ENCODE measurements at places on chromosomes 5 and 9.

DNA sequence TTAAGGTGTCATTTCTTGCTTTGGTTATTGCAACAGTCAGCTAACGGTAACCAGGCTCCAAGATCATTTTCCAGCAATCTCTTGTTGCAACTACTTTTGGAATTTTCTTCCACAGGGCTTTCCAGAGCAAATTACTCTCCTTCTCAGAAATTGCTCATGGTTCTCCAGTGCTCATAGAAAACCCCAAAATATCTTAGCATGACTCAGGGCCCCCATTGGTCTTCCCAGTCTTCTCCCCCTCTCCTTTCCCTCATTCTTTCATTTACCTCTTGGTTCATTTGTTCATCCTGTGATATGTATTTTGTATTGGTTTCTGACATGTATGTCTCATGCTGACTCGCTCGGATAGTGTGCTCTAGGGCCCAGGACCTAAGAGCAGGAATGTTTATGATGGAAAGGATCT is 35.6 kb downstream of the WWC1 start:
- DNase-seq, result no peak

GRCh38 chr9:82031538-82032280 is 43.1 kb downstream of the SPATA31D1 start:
- DNase-seq, result no peak

- no peak for DNase-seq
Observed at GRCh38 chr9:125574126-125574877, 132.7 kb downstream of the MAPKAP1 start.

GRCh38 chr9:114315723-114316363 is 7.1 kb upstream of the ORM1 start:
- DNase-seq, result no peak

DNA sequence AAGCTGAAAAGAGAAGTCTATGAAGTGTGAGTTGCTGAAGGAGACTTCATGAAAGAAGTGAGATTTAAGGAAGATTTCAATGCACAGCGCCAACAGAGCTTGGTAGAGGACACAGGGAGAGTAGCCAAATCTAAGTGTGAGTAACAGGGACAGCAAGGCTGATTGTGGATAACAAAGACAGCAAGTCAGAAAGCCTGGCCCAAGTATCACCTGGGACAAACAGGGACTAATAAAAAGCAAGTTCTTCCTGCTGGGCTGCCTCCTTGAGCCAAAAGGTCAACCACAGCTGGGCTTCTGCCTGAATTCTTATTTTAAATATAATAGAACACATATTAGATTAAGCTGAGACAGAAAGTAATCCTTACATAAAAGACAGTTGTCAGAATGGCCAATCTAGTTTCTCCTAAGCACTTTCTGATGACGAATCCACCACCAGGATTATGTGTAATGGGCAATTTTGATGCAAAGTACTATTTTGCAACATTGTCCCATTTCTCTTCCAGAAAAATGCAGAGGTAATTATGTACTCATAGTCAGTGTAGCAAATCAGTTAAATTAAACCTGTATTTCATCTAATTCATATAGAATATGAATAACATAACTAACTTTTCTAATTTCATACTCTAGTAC is 73.8 kb downstream of the MAPKAP1 start:
- DNase-seq, result no peak

DNA sequence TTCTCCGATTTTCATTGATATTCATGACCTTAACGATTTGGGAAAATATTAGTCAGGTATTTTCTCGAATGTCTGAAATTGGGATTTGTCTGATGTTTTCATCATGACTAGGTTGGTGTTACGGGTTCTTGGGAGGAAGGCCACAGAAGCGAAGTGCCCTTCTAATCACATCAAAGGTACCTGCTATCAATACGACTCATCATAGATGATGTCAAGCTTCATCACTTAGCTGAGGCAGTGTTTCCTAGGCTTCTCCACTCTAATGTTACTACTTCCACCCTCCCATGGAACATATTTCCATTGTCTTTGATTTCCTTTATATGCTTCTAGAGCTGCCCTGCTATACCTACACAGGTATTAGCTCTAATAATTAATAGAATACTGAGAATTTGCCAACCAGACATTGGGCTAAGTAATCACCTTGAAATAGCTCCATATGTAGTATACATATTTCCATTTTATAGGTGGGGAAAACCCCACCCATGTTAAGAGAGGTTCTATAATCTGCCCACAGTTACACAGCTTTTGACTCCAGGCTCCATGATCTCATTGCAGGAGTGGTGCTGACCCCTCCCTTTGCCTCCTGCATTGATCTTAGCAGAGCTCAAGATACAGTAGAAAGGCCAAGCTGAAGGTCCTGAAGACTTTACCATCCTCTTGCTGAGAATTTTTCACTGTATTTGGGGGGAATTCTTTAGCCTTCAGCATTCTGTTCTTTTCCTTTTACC is 238.6 kb upstream of the ADAMTSL1 start:
- DNase-seq, result no peak

GRCh38 chr9:98789483-98790133 is 6.7 kb downstream of the ANKS6 start:
- no peak for DNase-seq

DNA sequence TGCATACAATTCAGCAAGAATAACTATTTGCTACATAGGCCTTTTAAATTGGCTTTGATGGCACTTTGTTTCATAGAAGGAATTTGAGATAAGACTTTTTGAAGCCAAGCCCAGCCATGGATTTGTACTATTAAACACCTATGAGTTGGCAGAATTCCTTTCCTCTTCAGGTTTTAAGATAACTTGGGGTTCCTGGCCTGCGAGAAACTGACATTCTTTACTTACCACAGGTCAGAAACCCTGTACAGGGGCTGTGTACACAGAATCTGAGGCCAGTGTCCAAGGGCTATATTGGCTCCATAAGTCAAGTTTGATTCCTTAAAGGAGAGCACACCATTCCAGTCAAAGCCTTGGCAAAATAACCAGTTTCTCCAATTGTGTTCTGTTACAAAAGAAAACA is 10.8 kb upstream of the BTNL3 start:
- no peak for DNase-seq

DNA sequence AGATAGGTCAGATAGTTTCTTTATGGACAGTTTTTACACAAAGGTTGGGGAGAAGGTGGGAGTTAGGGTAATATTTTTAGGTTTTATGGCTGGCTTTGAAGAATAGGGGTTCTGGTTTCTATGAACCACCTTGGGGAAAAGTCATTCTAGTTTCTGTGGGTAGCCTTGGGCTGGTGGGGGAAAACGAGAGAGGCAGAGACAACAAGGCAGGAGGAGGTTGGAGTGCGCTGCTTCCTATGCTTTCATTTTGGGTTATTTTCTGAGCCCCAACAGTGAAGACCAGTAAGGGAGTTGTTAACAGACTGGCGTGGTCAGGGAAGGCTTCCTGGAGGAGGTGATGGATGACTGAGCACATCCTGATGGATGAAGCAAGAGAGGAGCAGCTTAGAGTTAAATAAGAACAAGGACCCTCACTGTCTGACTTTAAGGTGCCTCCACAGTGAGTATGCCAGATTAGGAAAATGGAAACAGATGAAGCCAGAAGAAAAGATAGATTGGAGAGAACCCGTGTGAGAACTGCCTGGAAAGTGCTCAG is 81.9 kb downstream of the PDZD2 start:
- DNase-seq, result no peak

DNA sequence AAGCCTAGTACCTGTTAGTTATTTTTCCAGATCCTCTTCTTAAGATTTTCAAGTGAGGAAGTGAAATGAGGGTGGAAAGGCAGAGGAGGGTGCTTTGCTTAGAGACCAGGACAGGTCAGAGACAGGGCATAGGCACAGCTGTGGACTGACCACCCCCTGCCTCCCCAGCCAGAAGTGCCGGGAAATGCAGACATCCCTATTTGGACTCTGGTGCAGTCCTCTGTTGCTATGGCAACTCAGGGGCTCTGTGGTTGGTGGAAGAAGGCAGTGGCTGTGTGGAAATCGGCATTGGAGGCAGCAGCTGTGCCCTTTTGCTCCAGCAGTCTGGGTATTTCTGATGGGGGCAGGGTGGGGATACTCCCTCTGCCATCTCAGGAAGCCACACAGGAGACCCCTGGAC is 43.3 kb upstream of the NDFIP1 start:
- no peak for DNase-seq

DNA sequence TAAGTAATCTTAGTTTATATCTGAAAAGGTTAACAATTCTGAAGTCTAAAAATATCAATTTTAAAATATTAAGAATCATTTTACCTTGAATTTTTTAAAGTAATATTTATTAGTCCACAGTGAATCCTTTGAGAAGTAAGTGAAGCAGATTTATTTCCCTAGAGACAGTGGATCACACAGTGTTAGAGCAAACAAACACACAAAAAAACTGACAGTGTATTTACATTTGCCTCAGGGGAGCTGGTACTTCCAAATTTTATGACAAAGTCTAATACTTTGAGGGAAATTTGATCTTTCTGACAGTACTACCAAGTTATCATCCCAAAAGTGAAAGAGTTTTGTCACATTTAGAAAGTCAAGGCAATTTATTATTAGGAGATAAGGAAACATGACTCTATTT is 1750.6 kb upstream of the CDH9 start:
- DNase-seq, result no peak

GRCh38 chr5:73540192-73540591 is 25.2 kb downstream of the ANKRA2 start:
- no peak for DNase-seq

DNA sequence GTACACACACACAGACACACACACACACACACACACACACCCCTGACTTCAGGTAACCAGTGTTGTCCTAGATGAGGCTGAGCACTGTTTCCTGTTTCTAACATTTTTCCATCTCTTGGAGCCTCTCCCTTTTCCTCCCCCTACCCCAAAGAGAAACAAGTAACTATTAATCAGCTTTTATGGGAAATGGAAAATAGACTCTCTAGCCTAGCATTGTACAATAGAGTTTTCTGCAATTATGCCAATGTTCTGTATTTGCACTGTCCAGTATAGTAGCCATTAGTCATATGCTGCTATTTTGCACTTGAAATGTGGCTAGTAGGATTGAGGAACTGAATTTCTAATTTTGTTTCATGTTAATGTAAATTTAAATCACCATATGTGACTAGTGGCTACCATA is 33.1 kb downstream of the RAB3C start:
- DNase-seq, result no peak

Measured in stimulated activated naive CD4-positive, alpha-beta T cell (primary cell).